ENCODE measurements at places on chromosomes 3 and 15.

- peak; percentile 48 for DNase-seq
Observed at GRCh38 chr15:72785432-72785831, 1.9 kb upstream of the ADPGK start.

- no peak for DNase-seq
Observed at GRCh38 chr3:48215019-48215418, 8.3 kb upstream of the CAMP start.

- DNase-seq: no peak
Observed at GRCh38 chr15:33852570-33852969, 115.7 kb upstream of the CHRM5 start.

DNA sequence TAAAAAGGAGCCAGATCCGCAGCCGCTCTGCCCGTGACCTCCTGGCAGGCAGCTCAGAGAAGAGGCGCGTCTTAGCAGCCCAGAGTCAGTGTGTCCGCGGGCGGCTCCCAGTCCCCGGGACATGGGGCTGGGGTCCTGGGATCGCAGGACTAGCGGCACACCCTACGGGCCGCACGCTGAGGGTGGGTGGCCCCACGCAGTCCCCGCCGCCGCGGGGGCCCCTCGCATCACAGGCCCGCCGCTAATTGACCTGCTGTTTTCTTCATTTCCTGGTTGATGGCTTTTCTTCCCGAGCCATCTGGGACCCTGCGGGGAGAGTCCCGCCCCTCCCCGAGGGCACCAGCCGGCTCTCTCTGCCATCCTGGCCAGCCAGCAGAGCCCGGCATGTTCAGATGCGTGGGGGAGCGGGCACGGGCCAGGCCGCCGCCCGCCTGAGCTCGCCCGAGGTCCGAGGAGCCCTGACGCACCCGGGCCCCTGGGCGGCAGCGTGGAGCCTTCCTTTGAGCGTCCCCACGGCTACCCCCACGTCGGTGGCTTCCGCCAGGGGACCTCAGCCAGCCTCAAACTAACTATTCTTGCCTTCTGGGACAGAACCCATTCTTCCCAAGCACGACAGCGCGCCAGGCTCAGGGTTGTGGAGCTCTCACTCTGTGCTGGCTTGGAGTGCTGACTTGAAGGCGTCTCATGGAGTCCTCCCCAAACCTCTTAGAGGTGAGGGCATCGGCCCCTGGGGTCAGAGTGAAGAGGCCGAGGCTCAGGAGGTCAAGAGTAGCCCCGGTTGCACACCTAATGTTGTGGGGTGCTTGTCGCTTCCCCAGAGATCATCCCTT is 34.6 kb upstream of the CACNA2D3 start:
- no peak for DNase-seq

DNA sequence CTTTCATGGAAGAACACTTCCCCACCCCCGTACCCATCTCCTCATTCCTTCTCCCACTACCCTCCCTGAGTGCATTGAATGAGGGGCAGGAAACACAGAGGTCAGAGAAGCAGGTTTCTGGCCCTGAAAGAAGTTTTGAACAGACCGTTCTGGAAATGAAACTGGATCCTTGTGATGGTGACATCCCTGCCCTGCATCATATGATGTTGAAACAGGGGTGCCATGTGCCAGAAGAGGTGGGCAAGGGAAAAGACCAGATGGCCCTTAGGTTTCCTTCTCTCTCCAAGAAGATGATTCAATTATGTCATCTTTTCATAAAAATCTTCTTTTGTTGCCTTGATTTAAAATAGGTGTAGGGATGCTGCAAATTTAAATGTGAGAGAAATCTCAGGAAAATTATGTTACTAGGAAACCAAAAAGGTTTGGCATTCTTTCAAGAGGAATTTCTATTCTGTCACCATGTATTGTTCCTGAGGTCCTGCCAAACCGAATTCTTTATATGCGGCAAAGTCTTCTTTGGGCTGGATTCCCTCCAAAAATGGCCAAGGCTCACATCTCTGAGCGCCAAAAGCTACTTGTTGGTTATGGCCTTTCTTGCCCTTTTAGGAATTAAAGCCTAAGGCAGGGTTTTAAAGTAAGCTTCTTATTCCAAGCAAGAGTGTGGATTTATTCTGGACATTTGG is 19.9 kb upstream of the TNFAIP8L3 start:
- no peak for DNase-seq

DNA sequence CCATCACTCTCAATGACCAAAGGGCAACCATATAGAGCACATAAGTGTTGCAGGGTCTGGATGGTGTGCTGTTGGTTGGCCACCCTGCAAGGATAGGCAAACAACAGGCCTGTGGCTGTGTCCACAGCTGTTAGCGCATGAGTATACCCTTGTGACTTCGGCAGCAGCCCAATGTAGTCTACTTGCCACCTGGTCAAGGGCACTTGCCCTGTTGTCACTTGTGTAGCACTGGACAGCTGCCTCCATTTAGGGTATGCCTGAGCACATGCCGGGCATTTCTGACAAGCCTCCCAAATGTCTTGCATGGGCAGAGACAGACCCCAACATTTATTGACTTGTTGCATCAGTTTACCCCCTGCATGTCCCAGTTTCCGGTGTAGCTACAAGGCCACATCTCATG is 12.8 kb downstream of the CCRL2 start:
- DNase-seq: no peak

- DNase-seq: no peak
Observed at GRCh38 chr15:27774638-27775037, 324.5 kb downstream of the OCA2 start.

- DNase-seq: no peak
Observed at GRCh38 chr3:65234499-65234898, 546.7 kb upstream of the ADAMTS9 start.

DNA sequence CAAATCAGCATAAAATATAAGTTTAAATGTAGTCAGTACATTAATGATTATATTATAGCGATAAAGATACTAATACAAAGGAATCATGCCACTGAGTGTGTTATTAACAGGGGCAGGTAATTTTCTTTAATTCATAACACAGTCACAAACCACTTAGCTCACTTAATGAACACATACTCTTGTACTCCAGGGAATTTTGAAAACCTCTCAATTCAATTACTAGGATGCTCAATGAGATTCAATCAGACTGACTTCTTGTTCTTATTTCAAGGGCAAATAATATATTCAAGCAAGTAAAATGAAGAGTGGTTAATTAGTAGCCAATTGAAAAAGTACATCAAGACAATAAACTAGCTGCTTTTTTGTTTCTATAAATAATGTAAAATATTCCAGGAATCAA is 5.8 kb upstream of the SUCNR1 start:
- no peak for DNase-seq

DNA sequence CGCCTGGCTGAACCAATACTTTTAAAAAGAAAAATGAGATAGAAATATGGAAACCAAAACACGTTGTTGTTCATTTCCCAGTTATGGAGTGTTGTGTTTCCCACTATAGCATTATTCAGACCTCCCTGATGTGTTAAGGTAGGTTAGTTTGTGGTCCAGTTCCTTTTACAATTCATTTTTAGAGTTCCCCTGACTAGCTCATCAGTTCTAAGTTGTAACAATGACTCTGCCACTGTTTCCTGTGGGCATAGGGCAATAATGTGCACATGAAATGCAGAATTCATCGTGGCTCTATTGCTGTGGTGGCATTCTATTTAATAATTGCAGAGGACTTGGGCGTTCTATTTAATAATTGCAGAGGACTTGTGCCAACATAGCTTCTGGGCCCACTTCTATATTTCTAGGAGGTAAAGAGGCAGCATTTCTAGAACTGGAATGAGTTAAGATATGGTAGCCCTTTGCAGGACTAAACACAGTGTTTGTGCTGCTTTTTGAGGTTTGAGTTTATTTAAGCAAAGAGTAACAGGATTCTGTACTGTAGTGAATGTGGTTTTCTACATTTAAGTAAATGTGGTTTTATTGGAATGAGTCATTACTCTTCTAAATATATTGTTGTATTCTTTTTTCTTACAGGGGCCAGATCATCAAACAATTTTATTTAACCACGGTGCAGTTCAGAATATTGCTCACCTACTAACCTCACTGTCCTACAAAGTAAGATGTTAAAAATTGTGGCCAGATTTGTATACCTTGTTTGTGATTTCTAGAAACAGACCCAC is 47.5 kb downstream of the ARMC8 start:
- DNase-seq: no peak

- no peak for DNase-seq
Observed at GRCh38 chr3:13642597-13642996, 93.7 kb downstream of the FBLN2 start.

- no peak for DNase-seq
Observed at GRCh38 chr15:88467935-88468528, 524 bp downstream of the MRPS11 start.

DNA sequence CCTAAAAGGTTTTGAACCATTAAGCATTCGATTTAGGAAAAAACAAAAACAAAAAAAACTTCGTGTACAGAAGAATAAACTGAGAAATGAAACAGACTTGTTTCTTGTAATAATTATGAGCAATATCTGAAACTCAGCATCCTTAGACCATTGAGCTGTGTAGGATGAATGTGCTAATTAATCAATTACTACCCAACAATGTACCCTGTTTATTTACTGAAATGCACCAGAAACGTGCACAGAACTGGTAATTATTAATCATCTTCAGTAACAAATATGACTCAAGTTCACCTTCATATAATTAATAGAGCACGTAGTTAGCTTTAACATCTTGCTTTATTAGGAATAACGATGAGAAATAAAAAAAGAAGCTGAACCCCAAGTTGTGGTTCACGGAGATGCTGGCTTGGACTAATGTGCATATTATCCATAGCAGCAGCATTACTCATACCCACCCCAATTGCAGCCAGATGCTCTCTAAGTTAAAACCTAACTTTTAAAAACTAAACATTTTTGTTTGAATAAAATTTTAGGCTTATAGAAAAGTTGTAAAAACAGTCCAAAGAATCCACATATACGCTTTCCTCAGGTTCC is 10.2 kb upstream of the C15orf61 start:
- no peak for DNase-seq

Measured in activated effector memory CD4-positive, alpha-beta T cell treated with Interleukin-2 at 50 U/mL for 16 hours (primary cell).